ENCODE measurements at places on chromosomes 6 and 20.

GRCh38 chr6:111061508-111061907, 25.8 kb upstream of the SLC16A10 start:
- H3K4me3 ChIP-seq = peak overlapping the region; percentile 46
- H3K27ac ChIP-seq = no peak overlapping the region
- no peak for DNase-seq
- H3K27me3 ChIP-seq = no peaks in the 10 kb centered on the region
- no peaks in the 10 kb centered on the region for H3K4me1 ChIP-seq

DNA sequence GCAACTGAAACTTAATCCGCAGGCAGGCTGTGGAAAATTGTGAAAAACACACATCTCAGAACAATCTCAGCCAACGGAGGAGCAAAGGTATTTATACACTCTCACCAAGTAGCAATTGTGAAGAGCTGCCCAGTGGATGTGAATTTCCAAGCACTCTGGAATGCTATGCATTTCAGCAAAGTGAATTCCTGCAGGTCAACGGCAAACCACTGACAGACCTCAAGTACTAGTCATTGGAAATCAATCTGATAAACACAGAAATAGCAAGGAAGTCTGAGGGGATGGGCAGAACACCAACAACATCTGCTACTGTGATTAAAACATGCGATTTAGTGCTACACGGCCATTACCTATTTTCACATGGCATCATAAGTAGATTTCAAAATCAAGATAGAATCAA, 429.1 kb downstream of the HTR1B start:
- no peaks in the 10 kb centered on the region for H3K27me3 ChIP-seq
- no peak overlapping the region for H3K4me3 ChIP-seq
- H3K27ac ChIP-seq = no peak overlapping the region
- DNase-seq = peak; percentile 46
- H3K36me3 ChIP-seq = no peaks in the 10 kb centered on the region
- H3K4me1 ChIP-seq = no peaks in the 10 kb centered on the region

- no peaks in the 10 kb centered on the region for H3K4me1 ChIP-seq
- no peaks in the 10 kb centered on the region for H3K36me3 ChIP-seq
- H3K4me3 ChIP-seq = no peak overlapping the region
- no peaks in the 10 kb centered on the region for H3K27me3 ChIP-seq
- DNase-seq = no peak
Observed at GRCh38 chr6:61887423-61887822, 398.6 kb downstream of the KHDRBS2 start.

DNA sequence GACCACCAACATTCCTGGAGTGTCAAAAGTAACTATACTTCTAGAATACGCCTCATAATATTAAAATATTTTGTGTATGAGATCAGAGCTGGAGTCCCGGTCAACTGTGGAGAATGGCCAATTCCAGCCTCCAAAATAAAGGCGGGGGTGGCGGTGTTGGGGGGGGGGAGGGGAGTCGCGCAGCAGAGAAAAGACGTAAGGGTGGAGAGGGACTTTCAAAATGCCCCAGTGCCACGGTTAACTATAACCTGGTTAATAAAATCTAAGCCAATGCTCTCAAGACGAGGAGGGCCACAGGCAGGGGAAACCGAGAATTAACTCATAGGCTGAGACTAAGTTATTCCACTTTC, 1.3 kb downstream of the NUP153 start:
- peak overlapping the region; percentile 89 for H3K4me3 ChIP-seq
- H3K27me3 ChIP-seq = no peaks in the 10 kb centered on the region
- peak overlapping the region; percentile 95 for H3K27ac ChIP-seq
- no peaks in the 10 kb centered on the region for H3K4me1 ChIP-seq
- DNase-seq = no peak

DNA sequence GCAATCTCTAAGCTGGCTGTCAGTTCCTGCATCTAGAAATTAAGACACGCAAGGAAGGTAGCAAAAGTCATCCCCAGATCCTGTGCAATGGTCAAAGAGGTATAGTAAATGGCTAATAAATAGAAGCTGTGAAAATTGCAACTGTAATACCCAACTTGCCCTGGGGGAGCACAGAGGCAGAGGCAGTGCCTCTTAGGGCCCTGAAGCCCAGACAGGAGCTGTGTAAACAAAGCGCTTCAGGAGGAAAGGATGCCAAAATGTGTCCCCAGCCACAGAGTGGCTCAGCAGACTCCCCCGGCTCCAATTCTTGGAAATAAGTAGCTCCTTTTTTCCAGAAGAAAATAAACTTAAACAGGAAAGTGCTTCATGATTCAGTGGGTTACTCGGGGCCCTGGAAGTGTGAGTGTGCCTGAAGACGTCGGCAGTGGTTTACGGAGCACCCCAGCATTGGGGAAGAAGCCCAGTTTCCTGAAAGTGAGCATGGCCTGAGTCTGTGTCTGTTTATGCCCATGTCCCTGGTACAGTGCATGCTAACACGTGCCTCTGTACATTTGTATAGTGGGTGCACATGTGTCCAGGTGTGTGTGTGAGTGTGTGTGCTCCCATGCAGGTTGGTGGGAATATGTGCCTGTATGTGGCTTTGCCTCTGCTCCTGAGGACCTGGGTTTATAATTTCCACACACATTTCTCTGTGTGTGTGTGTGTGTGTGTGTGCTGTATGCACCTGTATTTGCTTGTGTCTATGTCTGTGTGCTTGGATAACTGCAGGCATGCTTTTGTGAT, 246.7 kb downstream of the MAFB start:
- no peaks in the 10 kb centered on the region for H3K4me1 ChIP-seq
- H3K27ac ChIP-seq = no peak overlapping the region
- DNase-seq = no peak

GRCh38 chr20:14712302-14712739, 374.9 kb upstream of the FLRT3 start:
- no peak overlapping the region for H3K4me3 ChIP-seq
- H3K36me3 ChIP-seq = no peaks in the 10 kb centered on the region
- H3K27me3 ChIP-seq = no peaks in the 10 kb centered on the region

- no peaks in the 10 kb centered on the region for H3K36me3 ChIP-seq
- peaks cover 6% of the 10 kb centered on the region for H3K4me1 ChIP-seq
- no peaks in the 10 kb centered on the region for H3K27me3 ChIP-seq
- no peak overlapping the region for H3K27ac ChIP-seq
- DNase-seq = no peak
Observed at GRCh38 chr6:148146717-148147462, 195.7 kb upstream of the SASH1 start.

DNA sequence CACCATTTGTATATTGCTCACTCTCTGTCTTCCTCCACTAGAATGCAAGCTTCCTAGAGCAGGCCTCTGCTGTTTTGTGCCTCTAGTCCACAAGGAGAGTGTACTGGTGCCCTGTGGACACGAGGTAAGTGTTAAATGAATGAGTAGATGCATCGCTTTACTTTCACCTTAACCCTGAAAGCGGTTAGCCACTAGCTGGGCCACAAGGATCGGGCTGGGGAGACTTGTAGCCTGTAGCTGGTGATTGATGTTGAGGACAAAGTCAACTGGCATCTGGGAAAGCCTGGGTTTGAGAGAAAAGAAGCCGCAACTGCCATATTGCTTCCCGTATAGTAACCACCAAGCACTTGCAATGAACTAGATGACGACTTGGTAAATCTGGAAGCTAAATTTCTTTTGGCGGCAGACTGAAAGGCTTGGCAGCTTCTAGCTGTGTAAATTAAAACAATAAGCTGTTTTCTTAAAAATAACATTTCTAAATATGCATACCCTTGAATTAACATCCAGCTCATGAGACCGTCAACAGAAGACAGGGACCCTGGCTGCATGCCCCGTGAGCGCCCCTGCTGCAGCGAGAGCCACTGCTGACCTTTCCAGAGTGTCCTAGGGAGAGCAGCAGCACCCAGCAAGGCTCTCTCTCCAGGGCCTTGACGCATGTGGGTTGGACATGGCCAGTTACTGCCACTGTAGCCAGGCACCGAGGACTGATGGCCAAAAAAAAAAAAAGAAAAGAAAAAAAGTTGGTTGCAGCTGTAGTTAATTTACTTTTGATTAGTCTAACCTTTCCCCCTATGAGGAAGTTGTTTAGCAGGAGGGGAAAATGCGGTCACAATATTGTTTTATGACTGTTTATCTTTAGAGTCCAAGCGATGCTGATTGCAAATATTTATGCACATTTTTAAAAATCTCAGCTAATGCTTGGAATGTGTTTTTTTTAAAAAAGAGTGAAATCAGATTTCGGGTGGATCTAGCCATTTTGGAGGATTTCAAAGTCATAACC, 315.1 kb downstream of the TFAP2C start:
- no peak for DNase-seq
- H3K4me3 ChIP-seq = no peak overlapping the region
- H3K4me1 ChIP-seq = no peaks in the 10 kb centered on the region
- peaks cover 51% of the 10 kb centered on the region for H3K27me3 ChIP-seq
- no peaks in the 10 kb centered on the region for H3K36me3 ChIP-seq
